ENCODE measurements at places on chromosomes 7 and 10. TPM values are rescaled to one million over a fixed set of nuclear protein-coding genes. Genes with fewer than 3 reads are reported as not detected.

DNA sequence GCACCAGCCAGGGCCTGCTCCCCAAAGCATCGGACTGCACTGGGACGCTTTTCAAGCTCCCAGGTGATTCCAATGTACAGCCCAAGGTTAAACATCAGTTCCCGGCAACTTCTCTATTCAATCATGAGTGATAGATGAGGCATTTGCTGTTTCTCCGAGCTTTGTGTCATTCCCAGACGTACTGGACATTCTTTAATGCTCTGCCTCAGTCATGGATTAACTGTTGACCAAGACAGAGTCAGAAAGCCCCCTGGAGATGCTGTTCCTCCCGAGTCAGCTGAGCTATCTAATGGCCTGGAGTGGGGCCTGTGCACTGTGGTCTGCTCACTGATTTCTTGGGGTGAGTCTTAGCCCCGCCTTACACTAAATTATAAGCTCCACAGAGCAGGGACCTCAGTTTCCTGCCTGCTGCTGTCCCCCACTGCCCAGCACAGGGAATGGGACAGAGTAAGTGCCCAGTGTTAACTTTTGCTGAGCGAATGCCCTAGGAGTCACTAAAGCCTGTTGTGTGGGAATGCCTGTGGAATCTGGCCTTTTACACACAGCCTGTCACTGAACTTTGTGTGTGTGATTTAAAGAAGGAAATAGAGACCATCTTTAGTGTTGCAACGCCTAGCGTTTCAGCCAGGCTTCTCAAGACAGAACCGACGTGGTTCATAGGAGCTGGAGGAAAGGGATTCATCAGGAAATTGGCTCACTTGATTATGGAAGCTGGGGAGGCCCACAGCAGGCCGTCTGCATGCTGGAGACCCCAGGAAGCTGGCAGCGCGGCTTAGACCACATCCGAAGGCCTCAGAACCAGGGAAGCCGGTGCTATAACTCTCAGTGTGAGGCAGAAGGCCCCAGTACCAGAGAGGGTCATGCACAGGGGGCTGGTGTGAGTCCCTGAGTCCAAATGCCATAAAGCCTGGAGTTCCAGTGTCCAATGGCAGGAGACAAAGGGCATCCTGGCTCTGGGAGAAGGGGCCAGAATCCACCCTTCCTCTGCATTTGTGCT is 29.3 kb upstream of the RNF32 start:
- peak; percentile 77 for DNase-seq

GRCh38 chr10:30114881-30115625 is 55.7 kb upstream of the JCAD start:
- no peak for DNase-seq

DNA sequence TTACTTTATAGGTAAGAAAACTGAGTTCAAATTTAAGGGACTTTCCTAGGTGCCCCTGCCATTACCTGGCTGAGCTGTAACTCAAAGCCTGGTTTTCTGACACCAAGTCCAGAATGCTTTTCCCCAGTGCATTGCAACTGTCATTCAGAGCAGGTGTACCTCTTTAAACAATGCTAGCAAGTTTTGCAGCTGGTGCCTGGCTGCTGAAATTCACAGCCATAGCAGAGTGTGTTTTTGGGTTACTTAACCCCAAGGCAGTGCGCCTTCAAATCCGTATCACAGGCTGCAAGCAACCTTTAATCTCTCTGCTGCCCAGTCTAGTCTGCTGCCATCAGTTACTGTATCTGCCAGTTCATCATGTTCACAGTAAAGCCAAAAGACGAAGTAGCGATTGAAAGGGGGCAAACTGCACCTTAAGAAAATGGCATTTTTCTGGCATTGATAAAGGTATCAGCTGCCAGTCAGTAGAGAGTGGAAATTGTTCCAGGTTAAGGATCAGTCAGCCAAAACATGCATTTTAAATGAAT is 265.4 kb downstream of the CSTF2T start:
- no peak for DNase-seq

- no peak for DNase-seq
Measured at GRCh38 chr7:20158684-20159083, 58.5 kb downstream of the MACC1 start.

GRCh38 chr10:95693071-95693667 is 558 bp downstream of the TCTN3 start:
- no peak for DNase-seq

DNA sequence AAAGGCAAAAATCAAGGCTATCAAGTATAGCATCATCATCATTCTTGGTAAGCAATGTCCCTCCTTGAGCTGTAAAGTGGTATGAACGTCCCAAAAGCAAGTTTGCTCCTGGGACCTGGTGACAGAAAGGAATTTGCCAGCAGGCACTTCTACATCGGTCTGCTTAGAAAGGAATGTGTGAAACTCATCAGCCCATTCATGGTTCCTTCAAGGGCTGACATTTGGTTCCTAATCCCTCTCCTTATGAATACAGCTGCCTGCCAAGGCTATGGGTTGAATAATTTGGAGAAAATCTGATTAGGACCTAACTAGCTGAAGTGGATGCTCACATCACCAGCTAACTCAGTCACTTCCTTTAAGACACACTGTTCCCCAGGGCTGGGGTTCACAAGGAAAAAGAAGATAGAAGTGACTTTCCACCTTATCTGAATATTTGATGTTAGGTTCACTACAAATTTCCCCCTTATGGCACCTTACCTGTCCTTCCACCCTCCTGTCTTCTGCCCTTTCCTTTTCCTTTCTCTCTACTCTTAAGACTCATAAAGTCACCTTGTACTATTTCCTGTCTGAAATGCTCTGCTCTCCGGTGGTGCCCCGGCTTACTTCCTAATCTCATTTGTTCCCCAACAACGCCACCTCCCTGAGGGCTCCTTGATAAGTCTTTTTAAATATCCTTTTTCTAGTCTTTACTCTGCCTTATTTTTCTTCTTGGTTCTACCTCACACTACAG is 187.1 kb downstream of the NPSR1 start:
- no peak for DNase-seq

GRCh38 chr7:95596198-95597063 is at the start of gene PDK4:
Gene PDK4, minus strand, starts transcription at chr7:95596516. Its CDS starts 223 bp downstream, at chr7:95596293.
- DNase-seq = peak; percentile 61

DNA sequence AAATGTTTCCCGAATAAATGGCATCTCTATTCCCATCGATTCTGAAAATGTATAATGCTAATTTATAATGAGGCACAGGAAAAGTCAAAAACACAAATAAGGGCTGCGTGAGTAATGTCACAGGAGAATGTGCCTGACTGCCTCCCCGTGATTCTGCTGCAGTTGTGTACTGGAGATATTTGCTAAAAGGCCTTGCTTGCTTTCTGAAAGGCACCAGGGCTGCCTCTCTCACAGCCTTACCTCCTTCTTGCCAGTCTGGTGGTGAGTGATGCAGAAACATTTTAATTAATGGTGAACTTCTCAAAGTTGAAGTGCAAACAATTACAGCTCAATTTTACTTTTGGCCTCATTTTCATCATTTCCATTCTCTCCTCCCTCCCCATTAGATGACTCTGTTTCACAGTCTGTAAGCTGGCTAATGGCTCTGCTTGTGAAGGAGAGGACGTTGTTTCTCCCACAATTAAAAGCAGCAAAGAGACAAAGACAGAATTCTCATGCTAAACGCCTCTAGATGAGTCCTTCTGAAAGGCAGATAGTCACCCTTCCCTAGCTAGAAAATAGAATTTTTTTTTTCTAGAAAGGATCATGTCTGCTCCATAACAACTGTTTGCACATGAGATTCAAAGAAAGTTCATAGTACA is 377.6 kb downstream of the MDFIC start:
- no peak for DNase-seq

GRCh38 chr10:18689498-18689897 is 30.3 kb downstream of the ARL5B start:
- no peak for DNase-seq

GRCh38 chr10:114518401-114519305 is 114.4 kb upstream of the AFAP1L2 start:
- DNase-seq = no peak

GRCh38 chr7:82859106-82859850 is 303.4 kb downstream of the PCLO start:
- DNase-seq = no peak

DNA sequence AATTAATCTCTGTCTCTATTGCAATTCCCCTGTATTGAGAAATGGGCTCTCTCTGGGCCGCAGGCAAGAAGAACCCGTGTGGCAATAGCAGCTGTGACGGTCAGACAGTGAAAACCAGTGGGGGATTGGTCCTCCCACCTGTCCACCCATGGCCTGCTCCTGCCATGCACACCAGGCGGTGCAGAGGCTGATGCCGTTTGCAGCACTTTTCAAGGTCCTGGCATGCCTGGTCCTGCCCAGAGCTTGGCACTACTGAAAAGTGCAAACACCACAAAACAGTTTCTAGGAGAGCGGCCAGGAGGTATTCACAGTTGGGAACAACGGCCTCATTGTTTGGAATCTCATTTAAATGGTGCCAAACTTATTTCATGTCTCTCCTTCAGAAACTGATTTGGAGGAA is 41.5 kb downstream of the PSPH start:
- no peak for DNase-seq

- no peak for DNase-seq
Measured at GRCh38 chr7:151174246-151175046, 7.0 kb upstream of the GBX1 start.

GRCh38 chr7:24042028-24042427 is 242.0 kb upstream of the NPY start:
- DNase-seq = no peak

GRCh38 chr7:67652937-67653336 is 656.3 kb downstream of the TYW1 start:
- DNase-seq = no peak

DNA sequence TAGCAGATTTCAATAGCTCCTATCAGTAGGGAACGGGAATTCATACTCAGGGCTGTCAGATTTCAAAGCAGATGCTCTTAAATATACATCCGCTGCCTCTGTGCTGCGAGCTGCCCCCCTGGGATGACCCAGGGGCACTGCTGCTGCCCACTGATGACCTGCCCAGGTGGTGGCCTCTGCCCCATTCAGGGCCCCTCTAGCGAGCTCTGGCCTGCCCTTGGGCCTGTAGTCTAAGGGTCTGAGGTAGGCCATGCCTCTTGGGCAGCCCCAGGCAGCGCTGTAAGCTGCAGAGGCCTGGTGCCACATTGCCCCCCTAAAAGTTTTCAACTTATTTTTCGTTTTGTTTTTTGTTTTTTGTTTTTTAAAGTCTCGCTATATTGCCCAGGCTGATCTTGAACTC is 50.6 kb upstream of the SH2B2 start:
- no peak for DNase-seq

DNA sequence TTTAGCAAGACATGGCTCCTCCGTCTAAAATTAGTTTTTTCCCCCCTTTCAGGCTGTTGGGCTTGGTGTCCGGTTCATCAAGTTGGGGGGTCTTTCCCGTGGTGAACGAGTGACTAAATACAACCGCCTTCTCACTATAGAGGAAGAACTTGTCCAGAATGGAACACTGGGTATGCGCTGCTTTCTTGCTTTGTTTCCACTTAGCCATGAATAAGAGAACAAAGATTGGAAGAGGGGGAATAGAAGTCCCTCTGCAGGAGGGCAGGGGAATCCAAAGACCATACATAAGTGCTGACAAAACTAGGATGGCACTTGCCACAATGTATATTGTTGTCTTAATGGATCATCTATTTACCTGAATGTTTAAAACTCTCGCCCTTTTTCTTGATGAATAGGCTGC is 30.5 kb downstream of the ENO4 start:
- DNase-seq = no peak

GRCh38 chr7:66301249-66301648 is 96.1 kb downstream of the TPST1 start:
- no peak for DNase-seq

DNA sequence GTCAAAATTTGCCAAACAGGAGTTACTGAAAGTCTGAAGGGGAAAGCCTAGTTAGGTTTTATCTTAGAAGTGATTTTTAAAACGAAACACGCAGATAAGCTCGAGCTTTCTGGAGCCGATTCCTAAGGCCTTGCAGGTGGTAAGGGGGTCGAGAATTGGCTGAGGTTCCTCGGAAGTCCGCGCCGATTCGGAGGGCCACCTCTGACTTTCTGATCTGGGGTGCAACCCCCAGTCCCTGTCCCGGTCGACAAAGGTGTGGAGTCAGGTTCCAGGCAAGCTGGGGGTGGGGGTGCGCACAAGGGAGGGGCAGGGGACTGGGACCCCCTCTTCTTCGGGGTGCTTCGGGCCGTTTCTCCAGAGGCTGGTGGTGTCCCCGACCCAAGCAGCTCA is 701 bp upstream of the CUL1 start:
- no peak for DNase-seq

DNA sequence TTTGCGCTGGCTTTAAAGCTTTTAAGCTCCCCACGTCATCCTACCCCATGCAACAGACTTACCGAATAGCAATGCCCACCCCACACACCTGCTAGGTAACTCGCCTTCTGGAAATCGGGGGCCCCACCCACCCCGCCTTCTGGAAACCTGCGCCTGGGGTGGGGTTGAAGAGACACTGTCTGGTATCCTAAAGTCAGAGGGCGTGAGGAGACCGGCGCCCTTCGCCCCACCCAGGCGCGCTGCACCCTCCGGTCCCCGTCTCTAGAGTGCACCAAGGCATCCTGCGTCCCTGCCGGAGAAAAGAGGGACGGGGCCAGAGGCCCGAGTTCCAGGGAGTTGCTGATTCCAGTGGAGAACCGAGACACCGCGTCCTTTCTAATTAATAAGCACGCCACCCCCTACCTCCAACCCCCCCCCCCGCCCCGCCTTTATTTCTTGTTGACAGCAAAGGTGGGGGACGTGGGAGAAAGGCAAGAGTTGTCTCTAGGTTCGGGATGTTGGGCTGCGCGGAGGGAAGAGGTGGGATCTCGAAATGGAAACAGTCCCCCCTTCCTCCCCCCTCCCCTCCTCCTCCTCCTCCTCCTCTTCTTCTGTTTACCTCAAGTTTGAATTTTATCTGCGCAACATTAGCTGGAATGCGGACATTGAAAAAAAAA is 220.9 kb upstream of the MKLN1 start:
- DNase-seq = peak; percentile 16

GRCh38 chr7:45293295-45293942 is 135.8 kb downstream of the RAMP3 start:
- no peak for DNase-seq

Gene SFTPA1
- not detected for polyA plus RNA-seq

Gene PLAC9
- 17.8 TPM for polyA plus RNA-seq

Gene FAM24B
- 4.1 TPM for polyA plus RNA-seq

Gene SH2B2
- 1.6 TPM for polyA plus RNA-seq

Gene OPN4
- not detected for polyA plus RNA-seq

Gene UNCX
- polyA plus RNA-seq = not detected

Data from large intestine (tissue), 12 donors.